ENCODE measurements at places on chromosomes 3 and 15. TPM values are rescaled to one million over a fixed set of nuclear protein-coding genes. Genes with fewer than 3 reads are reported as not detected.

The NANOGP8 gene
- not detected for total RNA-seq

The RMDN3 gene
- total RNA-seq = 30.2 TPM

The LRRC34 gene
- total RNA-seq = 1.5 TPM

The MYD88 gene
- 13.3 TPM for total RNA-seq

The GNAT1 gene
- total RNA-seq = not detected

The KY gene
- total RNA-seq = not detected

The GPR62 gene
- not detected for total RNA-seq

The TM4SF4 gene
- total RNA-seq = not detected

The ITIH1 gene
- not detected for total RNA-seq

The SAXO2 gene
- total RNA-seq = 2.0 TPM

The PROS1 gene
- 18.5 TPM for total RNA-seq

The SCN5A gene
- total RNA-seq = not detected

The LMCD1 gene
- 136 TPM for total RNA-seq

GRCh38 chr3:112730210-112730609 lies 89.3 kb upstream of the CCDC80 start:
- H3K36me3 ChIP-seq = peaks cover 4% of the 10 kb centered on the region
- H3K4me3 ChIP-seq = no peak overlapping the region
- H3K4me1 ChIP-seq = peaks cover 3% of the 10 kb centered on the region
- no peaks in the 10 kb centered on the region for H3K27me3 ChIP-seq

DNA sequence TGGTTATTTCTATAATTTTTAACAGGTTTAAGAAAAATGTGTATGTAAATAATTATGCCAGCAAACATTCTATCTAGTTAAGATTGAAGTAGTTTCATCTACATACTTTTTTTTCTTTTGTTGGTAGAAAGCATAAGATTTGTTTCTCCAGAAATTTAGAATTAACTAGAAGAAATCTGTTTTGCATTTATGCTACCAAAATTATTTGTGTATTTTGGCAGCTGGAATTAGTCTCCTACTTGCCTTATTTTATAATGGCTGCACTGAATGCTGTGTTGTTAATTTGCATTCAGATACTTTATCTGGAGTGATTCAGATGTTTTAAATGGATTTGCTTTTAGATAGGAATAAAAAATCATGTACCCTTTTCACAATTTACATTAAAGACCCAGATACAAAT lies 100.2 kb upstream of the NAALADL2 start:
- H3K27ac ChIP-seq = no peak overlapping the region
- H3K4me1 ChIP-seq = no peaks in the 10 kb centered on the region
- no peak overlapping the region for H3K4me3 ChIP-seq
- H3K27me3 ChIP-seq = no peaks in the 10 kb centered on the region
- H3K36me3 ChIP-seq = no peaks in the 10 kb centered on the region

- no peak for DNase-seq
- no peaks in the 10 kb centered on the region for H3K36me3 ChIP-seq
- H3K27ac ChIP-seq = peak overlapping the region; percentile 75
- no peaks in the 10 kb centered on the region for H3K27me3 ChIP-seq
Measured at GRCh38 chr3:182981038-182981380, 671 bp upstream of the DCUN1D1 start.

DNA sequence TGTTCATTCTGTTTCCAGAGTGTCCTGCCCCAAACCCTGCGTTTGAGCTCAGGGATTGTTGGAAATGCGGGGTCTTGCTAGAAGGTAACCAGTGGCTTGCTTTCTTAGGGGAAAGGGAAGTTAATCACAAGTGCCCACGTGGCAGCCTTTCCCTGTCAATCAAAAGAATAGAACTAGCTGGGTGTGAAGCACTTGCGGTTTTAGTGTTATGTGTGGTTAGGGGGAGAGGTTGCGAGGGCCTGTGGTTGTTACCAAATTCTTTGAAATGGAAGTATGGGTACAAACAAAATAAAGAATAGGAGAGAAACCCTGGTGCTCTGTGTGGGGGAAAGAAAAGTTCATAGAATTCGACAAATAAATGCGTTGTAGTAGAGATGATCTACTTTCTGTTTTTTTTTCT lies 67.6 kb downstream of the FNDC3B start:
- peaks cover 68% of the 10 kb centered on the region for H3K4me1 ChIP-seq
- no peaks in the 10 kb centered on the region for H3K27me3 ChIP-seq
- DNase-seq = no peak
- H3K4me3 ChIP-seq = no peak overlapping the region
- H3K27ac ChIP-seq = peak overlapping the region; percentile 87

DNA sequence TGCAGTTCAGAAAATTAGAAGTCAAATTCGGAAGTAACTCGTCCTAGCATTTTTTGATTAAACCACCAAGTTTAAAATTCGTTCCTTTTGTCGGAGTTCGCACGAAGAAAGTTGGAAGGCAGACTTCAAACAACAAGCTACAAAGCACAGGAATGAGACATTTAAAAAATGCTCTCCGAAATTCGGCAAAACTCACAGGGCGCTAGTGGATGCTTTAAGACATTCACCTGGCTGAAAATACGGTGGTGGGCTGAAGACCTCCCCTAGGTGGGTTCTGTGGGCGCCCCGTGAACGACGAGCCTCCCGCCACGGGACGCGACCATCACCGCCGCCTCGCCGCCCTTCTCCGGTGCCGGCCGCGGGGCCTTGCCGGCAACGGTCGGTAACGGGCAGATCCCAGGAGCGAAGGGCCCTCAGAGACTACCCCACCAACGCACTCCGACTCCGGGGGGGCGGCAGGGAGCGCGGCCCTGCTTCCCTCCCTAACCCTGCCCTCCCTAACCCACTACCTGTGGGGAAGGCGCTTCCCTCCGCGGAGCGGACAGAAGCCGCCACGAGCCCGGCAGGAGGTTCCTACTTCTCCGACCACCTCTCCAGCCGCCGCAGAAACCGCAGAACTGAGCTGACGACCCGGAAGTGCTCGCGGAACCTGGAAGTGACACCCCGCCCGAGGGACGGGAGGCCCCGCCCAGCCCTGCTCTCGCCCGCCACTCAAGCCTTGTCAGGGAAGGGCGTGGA lies at the start of gene GTF2A2:
Gene GTF2A2 (minus strand): TSS at position 619 of the 738 bp plus-strand sequence. CDS start 5,238 bp downstream, outside the sequence.
- peaks cover 20% of the 10 kb centered on the region for H3K36me3 ChIP-seq
- H3K27ac ChIP-seq = no peak within 1 kb of the TSS
- no peaks in the 10 kb centered on the region for H3K27me3 ChIP-seq
- H3K4me1 ChIP-seq = peaks cover 5% of the 10 kb centered on the region

- H3K27me3 ChIP-seq = peaks cover 8% of the 10 kb centered on the region
- peaks cover 1% of the 10 kb centered on the region for H3K36me3 ChIP-seq
- no peak for DNase-seq
- no peak within 1 kb of the TSS for H3K4me3 ChIP-seq
Measured at GRCh38 chr3:139476348-139476747, at the start of gene RBP2. TSS of gene RBP2 (minus strand) at chr3:139476516. CDS start at chr3:139476459, 57 bp downstream.

GRCh38 chr15:64229129-64229724 lies 66.4 kb upstream of the PPIB start:
- H3K4me3 ChIP-seq = no peak overlapping the region
- no peak for DNase-seq
- peaks cover 14% of the 10 kb centered on the region for H3K4me1 ChIP-seq
- H3K27me3 ChIP-seq = no peaks in the 10 kb centered on the region
- peaks cover 4% of the 10 kb centered on the region for H3K36me3 ChIP-seq

DNA sequence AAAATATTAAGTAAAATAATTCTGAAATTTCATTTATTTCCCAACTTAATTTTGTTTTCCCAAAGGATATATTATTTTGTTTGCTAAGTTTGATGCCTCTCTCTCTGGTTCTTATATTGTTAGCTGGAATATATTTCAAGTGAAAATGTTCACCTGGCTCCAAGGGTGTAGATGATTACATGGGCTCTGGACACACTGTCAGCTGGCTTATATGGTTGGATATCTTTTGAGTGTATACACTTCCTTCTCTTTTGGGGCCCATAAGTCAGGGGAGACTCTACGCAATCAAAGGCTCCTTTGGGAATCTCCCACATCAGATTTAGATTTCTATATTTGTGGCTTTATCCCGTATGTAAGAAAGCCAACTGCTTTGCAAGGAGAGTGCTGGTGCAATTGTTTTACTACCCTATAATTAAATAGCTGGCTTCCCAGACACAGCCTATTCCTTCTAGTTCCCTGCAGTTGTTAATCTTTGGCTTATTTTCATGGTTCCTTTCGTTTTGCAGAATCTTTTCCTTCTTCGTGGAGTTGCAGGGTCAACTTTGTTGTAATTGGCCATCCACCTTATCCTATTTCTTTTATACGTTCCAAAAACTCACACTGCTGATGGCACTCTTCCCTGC lies 225.7 kb downstream of the DPH6 start:
- DNase-seq = no peak
- no peak overlapping the region for H3K4me3 ChIP-seq
- H3K4me1 ChIP-seq = no peaks in the 10 kb centered on the region

- no peaks in the 10 kb centered on the region for H3K36me3 ChIP-seq
- H3K4me3 ChIP-seq = no peak overlapping the region
- peaks cover 6% of the 10 kb centered on the region for H3K27me3 ChIP-seq
- H3K27ac ChIP-seq = peak overlapping the region; percentile 23
- H3K4me1 ChIP-seq = peaks cover 5% of the 10 kb centered on the region
Measured at GRCh38 chr15:101528108-101528916, 38.8 kb upstream of the PCSK6 start.

DNA sequence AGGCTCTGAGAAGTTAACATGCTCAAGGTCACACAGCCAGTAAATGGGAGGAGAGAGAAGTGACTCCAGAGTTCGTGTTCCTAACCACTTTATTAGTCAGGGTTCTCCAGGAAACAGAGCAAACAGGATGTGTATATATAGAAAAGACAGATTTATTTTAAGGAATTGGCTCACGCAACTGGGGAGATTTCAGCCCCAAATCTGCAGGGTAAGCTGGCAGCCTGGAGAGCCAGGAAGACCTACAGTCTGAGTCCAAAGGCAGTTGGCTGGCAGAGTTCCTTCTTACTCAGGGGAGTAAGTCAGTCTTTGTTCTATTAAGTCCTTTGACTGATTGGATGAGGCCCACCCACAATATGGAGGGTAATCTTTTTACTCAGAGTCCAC lies 118.2 kb upstream of the PROK2 start:
- H3K4me1 ChIP-seq = no peaks in the 10 kb centered on the region
- H3K4me3 ChIP-seq = no peak overlapping the region
- DNase-seq = no peak
- peaks cover 43% of the 10 kb centered on the region for H3K27me3 ChIP-seq
- H3K36me3 ChIP-seq = no peaks in the 10 kb centered on the region

- H3K4me1 ChIP-seq = no peaks in the 10 kb centered on the region
- H3K36me3 ChIP-seq = no peaks in the 10 kb centered on the region
- H3K27ac ChIP-seq = no peak overlapping the region
- H3K4me3 ChIP-seq = no peak overlapping the region
- no peak for DNase-seq
Measured at GRCh38 chr3:1962396-1963088, 136.1 kb upstream of the CNTN4 start.

- no peak for DNase-seq
- peaks cover 3% of the 10 kb centered on the region for H3K4me1 ChIP-seq
- no peak overlapping the region for H3K4me3 ChIP-seq
- no peak overlapping the region for H3K27ac ChIP-seq
- peaks cover 53% of the 10 kb centered on the region for H3K36me3 ChIP-seq
Measured at GRCh38 chr3:47688488-47688887, 93.2 kb downstream of the SMARCC1 start.

GRCh38 chr3:130635285-130635684 lies 111.3 kb downstream of the PIK3R4 start:
- no peak overlapping the region for H3K4me3 ChIP-seq
- no peak overlapping the region for H3K27ac ChIP-seq
- no peaks in the 10 kb centered on the region for H3K4me1 ChIP-seq
- peaks cover 17% of the 10 kb centered on the region for H3K27me3 ChIP-seq

GRCh38 chr15:101026656-101027272 lies 107.6 kb downstream of the LRRK1 start:
- H3K27me3 ChIP-seq = no peaks in the 10 kb centered on the region
- H3K36me3 ChIP-seq = peaks cover 15% of the 10 kb centered on the region
- H3K27ac ChIP-seq = no peak overlapping the region
- no peak overlapping the region for H3K4me3 ChIP-seq
- DNase-seq = peak; percentile 70

DNA sequence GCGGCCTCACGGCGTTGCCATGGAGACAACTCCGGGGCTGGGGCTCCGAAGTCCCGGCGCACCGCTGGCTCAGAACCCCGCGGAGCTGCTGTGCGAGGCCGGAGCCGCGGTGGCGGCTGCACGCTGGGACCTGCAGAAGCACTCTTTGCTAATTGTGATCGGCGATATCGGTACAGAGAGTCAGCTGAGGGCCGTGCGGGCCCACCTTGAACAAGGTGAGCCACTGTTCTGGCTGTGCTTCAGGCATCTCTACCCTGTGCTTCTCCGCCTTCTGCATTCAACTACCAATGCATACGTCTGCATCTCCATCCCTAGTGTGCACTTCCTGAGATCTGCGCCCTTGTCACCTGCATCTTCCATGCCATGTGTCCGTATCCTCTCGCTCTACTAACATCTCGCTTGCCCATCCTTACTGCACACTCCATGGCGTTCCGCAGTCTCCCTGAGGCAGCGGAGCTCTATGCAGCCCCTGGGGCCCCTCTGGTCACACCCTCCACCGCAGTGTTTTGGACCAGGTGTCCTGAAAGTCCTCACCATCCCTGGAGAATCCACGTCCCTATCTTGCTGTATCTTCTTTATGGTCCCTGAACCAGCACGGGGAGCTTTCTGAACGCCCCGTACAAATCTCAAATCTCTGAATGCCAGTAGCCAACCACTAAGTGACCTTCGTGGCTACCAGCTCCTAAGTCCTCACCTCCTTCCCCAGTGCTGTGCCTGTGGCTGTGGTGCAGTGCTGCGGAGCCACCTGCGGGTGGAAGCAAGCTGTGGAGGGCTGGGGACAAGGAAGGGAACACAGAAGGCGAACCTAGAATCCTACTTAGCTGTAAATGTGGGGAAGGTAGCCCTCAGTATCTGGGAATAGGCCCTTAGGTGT lies 6.2 kb upstream of the MAP1A start:
- H3K36me3 ChIP-seq = no peaks in the 10 kb centered on the region
- no peaks in the 10 kb centered on the region for H3K27me3 ChIP-seq
- H3K27ac ChIP-seq = peak overlapping the region; percentile 87
- H3K4me1 ChIP-seq = peaks cover 43% of the 10 kb centered on the region
- peak overlapping the region; percentile 78 for H3K4me3 ChIP-seq

DNA sequence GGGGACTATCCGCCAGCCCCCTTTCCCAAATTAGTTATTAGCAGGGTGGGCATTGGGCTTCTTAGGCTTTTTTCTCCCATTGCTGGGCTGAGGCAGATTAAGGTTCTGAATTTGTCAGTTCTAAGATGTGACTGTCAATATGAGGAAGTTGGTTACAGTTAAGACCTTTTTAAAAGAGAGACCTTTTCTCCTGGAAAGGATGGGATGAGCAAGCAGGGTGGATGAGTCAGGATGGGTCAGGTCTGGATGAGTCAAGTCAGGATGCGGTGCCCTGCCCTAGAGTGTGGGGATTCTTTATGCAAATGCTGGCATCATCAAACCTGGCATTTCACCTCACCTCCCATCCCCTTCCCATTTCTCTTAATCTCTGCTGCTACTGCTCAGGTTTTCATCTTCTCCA lies 1.9 kb downstream of the AEN start:
- H3K4me3 ChIP-seq = peak overlapping the region; percentile 85
- no peak for DNase-seq
- no peaks in the 10 kb centered on the region for H3K27me3 ChIP-seq
- peaks cover 39% of the 10 kb centered on the region for H3K4me1 ChIP-seq
- H3K36me3 ChIP-seq = peaks cover 9% of the 10 kb centered on the region
- H3K27ac ChIP-seq = peak overlapping the region; percentile 84

GRCh38 chr3:47042231-47042791 lies 62.8 kb downstream of the NBEAL2 start:
- no peak for DNase-seq
- H3K4me1 ChIP-seq = no peaks in the 10 kb centered on the region
- no peak overlapping the region for H3K4me3 ChIP-seq
- no peak overlapping the region for H3K27ac ChIP-seq
- no peaks in the 10 kb centered on the region for H3K27me3 ChIP-seq
- H3K36me3 ChIP-seq = peaks cover 42% of the 10 kb centered on the region

Data from osteocyte (in vitro differentiated cells).